ENCODE measurements at places on chromosomes 3 and 15. TPM values are rescaled to one million over a fixed set of nuclear protein-coding genes. Genes with fewer than 3 reads are reported as not detected.

The SPATA12 gene
- 0.52 TPM for total RNA-seq

The ATP10A gene
- total RNA-seq = 0.54 TPM

The SMAD6 gene
- 19.9 TPM for total RNA-seq

The OXNAD1 gene
- total RNA-seq = 15.5 TPM

The CHRM5 gene
- total RNA-seq = 0.22 TPM

The PROS1 gene
- total RNA-seq = 17.3 TPM

The PPP2R3A gene
- 4.4 TPM for total RNA-seq

The ARL14 gene
- not detected for total RNA-seq

The ABI3BP gene
- 6.0 TPM for total RNA-seq

The MME gene
- 1.1 TPM for total RNA-seq

The HTR3C gene
- 0.09 TPM for total RNA-seq

The GRAMD2A gene
- total RNA-seq = under 0.01 TPM

The CCDC71 gene
- 16.4 TPM for total RNA-seq

The PRTG gene
- 2.6 TPM for total RNA-seq
